Astrocyte (in vitro differentiated cells and primary cell): ENCODE measurements at places on chromosomes 1 and 21.

DNA sequence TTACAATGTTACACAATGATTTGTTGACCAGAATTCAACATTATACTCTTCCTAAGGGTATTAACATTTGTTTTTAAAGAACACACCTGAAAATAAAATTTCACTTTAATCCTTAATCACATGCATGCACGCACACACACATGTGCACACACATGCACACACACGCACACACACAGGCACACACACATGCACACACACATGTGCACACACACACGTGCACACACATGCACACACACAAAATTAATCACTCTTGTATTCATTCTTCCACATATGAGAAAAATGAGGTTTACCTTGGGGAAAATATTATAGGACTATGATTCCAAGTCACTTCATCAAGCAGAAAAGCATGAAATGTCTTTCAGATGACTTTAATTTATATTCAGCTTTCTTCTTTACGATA lies 331.8 kb upstream of the PLD5 start:
- no peak for DNase-seq

- DNase-seq, result no peak
Measured at GRCh38 chr1:71610476-71610875, 529.6 kb upstream of the ZRANB2 start.

- no peak for DNase-seq
Measured at GRCh38 chr1:175269151-175269550, 76.6 kb upstream of the KIAA0040 start.

- peak; percentile 100 for DNase-seq
Measured at GRCh38 chr1:43858324-43858723, 75.3 kb upstream of the ARTN start.

- peak; percentile 91 for DNase-seq
Measured at GRCh38 chr1:115067161-115067859, 22.0 kb downstream of the TSPAN2 start.

- DNase-seq, result no peak
Measured at GRCh38 chr1:102191723-102192122, 195.0 kb upstream of the OLFM3 start.

- no peak for DNase-seq
Measured at GRCh38 chr1:243751506-243751905, 98.5 kb downstream of the AKT3 start.

DNA sequence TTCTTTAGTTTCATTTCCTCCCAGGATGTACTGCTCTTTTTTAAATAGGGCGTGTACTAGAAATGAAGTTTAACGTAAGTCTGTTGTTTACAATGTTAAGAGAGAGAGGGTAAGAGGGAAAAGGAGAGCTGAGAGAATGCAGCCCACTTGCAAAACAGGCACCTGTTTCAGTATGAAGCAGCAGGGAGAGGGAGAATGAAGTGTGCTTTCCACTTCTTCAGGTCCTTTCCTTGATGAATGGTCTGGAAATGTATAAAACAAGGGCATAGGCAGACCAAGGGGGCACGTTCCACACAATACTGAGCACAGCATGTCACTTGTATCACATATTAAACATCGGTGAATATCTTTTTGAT lies 2.0 kb downstream of the KCNA3 start:
- no peak for DNase-seq

DNA sequence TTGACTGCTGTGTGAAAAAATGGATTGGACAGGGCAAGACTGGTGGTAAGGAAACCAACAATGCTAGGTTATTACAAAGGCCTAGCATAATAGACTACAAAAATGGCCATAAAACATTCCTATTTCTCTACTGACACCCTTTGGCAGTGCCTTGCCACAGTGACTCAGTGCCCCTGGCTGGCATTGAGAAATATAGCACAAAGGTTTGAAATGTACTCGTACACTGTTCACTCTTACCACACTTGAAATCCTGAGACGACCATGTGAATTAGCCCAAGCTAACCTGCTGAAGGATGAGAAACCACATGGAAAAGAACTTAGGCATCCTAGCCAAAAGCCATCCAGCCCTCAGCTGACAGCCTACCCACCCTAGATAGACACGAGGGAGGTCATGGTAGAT lies 149.8 kb upstream of the PALMD start:
- no peak for DNase-seq

DNA sequence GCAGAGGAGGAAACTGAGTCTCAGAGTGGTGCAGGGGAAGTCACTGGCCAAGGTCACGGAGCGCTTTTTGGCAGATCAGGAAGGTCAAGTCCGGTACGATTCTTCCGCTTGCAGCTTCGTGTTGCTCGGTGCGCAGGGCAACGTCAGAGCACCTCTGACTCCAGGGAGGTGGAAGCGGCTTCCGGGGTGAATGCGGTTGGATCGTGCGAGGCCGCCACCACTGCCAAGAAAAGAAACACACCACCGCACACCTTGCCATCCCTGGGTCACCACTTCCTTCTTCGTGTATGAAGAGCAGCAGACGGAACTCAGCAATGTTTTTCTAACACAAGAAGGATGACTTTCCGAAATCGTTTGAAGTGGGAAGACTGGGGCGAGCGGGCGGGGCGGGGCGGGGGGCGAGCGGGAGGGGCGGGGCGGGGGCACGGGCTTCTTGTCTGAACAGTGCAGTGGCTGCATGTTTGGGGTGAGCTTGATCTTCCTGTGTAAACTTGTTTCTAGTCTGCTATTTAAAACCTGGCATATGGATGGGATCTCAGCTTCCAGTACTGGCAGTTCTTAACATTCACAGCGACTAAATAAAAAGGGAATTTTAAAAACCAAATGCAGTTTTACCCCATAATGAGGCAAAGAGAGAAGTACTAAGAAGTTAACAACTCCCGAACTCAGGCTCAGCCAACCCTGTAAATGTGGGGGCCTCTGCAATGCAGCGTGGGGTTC lies 300.0 kb downstream of the RRAGC start:
- no peak for DNase-seq

DNA sequence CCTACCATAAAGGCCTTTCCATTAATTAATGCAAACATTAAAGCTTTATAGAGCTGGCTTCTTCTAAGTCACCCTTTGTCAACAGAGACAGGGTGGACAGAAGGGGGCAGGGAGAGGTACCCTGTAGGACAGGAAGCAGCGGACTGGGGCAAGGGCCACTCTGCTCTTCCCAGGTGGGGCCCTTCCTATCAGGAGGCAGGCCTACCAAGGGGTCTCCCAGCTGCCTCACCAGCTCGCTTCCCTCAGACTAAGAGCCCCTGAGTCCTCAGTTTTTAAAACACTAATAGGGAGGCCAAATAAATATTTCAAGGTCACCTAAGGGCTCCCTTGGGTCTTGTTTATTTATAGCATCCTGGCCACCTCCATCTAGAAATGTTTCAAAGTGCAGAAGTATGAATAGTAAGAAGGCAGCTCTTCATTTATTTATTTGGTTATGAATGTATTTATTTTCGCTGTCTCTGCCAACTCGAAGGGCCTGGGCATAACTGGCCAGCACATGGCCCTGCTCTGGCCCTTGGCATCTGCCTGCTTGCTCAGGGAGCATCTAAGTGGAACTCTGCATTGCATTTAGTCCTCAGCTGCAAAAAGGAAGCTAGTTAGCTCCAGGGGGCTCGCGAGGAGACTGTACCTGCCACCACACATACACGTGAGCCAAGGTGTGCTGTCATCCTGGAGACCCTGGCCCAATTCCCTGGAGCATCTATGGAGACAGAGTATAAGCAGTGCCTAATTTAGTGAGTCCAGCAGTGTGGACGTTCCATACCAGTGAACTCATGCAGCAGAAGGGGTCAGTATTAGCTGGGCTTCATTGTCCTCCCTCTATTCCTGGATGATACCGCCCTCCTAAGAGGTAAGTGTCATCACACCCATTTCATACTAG lies 395.1 kb upstream of the VAMP3 start:
- no peak for DNase-seq

DNA sequence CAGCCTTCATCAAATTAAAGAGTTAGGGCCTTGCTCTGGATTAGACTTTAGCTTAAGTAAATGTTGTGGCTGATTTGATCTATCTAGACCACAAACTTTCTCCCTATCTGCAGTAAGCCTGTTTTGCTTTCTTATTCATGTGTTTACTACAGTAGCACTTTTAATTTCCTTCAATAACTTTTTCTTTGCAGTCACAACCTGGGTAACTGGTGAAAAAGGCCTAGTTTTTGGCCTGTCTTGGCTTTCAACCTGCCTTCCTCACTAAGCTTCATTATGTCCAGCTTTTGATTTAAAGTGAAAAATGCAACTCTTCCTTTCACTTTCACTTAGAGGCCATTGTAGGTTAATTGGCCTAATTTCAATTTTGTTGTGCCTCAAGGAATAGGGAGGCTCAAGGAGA lies 12.5 kb upstream of the LPGAT1 start:
- no peak for DNase-seq

DNA sequence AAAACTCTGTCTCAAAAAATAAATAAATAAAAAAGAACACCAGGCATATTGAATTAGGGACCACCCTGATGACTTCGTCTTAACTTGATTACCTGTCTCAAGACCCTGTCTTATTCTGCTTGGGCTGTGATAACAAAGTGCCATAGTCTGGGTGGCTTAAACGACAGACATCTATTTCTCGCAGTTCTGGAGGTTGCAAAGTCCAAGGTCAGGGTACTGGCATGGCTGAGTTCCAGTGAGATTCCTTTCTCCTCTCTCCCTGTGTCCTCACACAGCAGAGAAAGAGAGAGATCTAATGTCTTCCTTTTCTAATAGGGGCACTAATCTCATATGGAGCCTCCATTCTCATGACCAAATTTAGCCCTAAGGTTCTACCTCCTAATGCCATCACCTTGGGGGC lies 145.6 kb downstream of the HUNK start:
- no peak for DNase-seq

- DNase-seq, result peak; percentile 5
Measured at GRCh38 chr1:113223546-113223945, 150.5 kb downstream of the LRIG2 start.

- no peak for DNase-seq
Measured at GRCh38 chr1:29186252-29186651, 4.6 kb upstream of the SRSF4 start.

GRCh38 chr1:181166377-181167196 lies 78.1 kb downstream of the IER5 start:
- peak; percentile 51 for DNase-seq

GRCh38 chr21:39313042-39313570 lies 326 bp downstream of the BRWD1 start:
- no peak for DNase-seq

- no peak for DNase-seq
Measured at GRCh38 chr1:205767248-205767647, 8.0 kb downstream of the RAB29 start.

DNA sequence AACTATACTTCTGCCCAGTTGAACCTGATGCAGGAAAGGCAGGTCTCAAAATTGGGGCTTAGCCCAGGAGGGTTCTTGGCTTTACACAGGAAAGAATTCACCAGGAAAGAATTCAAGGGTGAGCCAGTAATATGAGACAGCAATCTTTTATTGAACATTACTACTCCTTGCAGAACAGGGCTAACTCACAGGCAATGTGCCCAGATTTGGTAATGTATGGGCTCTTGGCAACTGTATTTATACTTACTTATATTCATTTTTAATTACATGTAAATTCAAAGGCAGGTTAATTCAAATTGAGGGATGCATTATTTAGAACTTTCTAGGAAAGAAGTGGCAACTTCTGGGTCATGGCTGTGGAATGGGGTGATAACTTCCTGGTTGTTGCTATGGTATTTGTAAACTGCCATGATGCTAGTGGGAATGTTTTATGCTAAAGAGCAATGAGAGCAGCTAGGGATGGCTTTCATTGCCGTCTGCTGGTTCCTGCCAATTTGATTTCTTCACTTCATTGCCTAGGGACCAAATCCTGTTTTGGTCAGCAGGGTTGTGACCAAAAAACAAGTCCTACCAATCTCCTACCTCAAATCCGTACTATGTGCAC lies 107.5 kb downstream of the CHRM3 start:
- DNase-seq, result no peak

DNA sequence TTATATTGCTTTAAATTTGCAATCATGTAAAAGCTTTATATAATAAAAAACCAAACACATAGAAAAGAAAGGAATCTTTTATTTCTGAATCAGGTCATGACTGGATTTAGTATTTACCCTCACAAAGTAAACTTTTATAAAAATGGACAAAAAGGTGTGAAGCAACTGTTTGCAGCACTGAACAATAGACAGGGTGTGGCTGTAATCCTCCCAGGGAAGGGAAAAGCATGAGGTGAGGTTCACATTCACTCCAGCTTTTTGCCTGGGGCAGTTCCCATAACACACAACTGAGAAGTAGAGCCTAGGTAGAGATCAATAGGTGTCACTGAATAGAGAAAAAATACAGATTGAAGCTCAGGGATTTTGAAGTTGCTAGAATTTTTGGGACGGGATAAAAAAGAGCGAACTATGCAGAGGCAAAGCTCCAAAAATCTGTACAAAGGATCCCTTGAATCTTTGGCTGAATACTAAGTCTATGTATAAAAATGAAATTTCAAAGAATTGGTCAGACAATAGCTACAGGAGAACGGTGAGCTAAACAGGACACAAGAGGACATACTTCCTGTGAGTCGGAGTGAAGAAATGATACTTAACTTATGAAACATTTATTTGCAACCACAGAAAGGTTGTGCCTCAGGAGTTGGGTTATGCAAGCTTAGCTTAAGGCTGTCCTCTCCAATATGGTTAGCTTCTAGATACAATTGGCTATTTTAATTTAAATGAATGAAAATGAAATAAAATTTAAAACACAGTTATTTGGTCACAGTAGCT lies 162.0 kb upstream of the ZP4 start:
- DNase-seq, result peak; percentile 14

- DNase-seq, result peak; percentile 53
Measured at GRCh38 chr1:23793018-23793781, 2.3 kb downstream of the LYPLA2 start.

DNA sequence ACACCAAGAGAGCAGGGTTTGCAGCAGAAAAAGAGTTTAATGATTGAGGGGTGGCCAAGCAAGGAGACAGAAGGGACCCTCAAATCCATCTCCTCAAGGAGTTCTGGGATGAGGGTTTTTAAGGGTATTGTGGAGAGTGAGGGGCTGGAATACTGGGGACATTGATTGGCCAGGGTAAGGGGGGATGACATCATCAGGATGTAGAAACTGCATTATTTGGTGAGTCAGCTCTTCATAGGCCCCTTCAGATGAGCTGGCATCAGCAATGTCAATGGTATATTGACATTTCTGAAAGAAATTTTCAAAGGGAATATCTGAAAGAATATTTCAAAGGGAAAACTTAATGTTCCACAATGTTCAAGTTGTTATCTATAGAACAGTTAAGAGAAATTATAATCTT lies 168.1 kb upstream of the SNX7 start:
- peak; percentile 1 for DNase-seq

DNA sequence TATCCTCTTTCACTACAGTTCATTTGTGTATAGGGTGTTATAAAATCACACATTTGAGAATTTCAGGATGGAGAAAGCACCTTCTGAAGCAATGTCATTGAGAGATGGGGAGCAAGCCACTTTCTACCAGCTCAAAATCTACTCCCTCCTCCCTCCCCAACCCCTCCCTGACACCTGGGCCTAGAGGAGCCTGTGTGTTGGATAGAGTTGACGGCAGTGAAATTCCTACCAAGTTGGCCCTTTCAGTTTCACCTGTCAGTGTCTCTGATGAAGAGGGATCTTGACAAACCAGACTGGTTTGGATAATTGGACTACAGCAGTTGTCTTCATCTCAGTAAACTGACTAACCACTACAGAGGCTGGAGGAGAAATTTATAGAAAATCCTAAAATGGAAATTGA lies 125.0 kb upstream of the HOOK1 start:
- no peak for DNase-seq
